ENCODE measurements at places on chromosomes 13 and 19.

GRCh38 chr19:14502334-14503092 is 6.6 kb upstream of the GIPC1 start:
- no peak for DNase-seq

- no peak for DNase-seq
Measured at GRCh38 chr19:48819366-48819816, 8.6 kb upstream of the BCAT2 start.

DNA sequence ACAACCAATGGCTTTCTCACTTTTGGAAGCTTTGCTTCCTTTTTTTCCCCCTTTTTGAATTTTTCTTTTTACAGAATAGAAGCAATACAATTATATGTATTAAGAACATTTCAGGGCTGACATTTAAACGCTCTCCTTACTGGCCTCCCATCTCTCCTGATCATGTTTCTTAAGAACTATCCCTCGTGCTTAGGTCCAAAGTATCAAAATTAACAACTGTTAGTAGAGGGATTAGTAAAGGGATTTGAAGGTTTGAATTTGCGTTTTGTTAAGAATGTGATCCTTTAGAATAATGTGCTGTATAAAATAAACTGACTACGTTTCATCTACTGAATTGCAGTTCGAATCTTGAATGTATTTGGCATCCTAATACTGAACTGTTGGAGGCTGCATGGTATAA is 424.8 kb downstream of the DIAPH3 start:
- DNase-seq = no peak

DNA sequence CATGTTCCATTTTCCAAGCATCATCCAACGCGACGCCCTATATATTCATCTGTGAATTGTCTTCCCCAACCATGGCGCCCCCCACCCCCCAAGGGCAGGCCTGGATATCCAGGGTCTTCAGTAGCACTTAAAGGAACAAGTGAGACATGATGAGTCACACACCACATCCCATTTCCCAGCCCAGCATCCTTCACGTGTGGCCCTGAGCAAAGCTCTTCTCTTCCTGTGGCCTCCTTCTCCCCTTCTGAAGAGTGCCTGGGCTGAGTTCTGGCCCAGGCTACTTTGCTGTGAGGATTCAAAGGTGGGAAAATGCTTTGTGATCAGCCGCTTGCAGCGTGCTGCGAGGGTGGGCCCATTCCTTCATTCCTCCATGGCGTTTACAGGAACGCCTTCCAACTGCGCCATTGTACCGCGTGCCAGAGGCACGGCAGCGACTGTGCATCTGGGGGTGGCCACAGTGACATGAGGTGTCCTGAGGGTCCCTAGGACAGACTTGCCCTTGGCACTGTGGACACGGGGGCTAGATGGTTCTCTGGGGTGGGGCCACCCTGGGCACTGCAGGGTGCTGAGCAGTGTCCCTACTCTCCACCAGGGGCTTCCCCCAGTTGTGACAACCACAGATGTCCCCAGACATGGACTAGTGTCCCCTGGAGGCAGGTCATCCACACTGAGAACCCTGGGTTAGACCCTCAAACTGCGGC is 11.7 kb downstream of the PLIN4 start:
- DNase-seq = peak; percentile 49

GRCh38 chr19:17860331-17860992 is 752 bp downstream of the RPL18A start:
- no peak for DNase-seq

- no peak for DNase-seq
Measured at GRCh38 chr13:94704377-94705080, 7.8 kb downstream of the SOX21 start.

DNA sequence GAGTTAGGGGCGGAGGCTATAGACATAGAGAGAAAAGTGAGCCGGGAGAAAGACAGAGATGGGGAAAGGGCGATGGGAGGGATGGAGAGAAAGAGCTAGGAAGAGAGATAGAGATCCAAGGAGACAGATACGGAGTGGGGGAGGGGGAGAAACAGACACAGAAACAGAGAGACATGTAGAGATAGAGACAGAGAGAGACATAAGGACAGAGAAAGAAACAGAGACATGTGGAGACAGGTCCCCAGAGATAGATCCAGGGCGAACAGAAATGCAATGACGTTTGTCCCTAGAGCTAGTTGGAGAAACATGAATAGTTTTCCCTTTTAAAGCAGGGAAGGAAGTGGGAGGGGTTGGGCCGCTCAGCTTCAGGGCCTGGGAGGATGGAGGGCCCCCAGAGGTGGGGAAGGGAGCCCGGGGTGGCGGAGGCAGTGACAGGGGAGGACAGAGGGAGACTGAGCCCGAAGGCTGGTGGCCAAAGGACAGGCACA is 4.6 kb downstream of the PPP1R14A start:
- no peak for DNase-seq

- DNase-seq = no peak
Measured at GRCh38 chr13:19184176-19184575, 2.6 kb upstream of the TUBA3C start.

- no peak for DNase-seq
Measured at GRCh38 chr13:49516467-49516866, 20.7 kb downstream of the PHF11 start.

DNA sequence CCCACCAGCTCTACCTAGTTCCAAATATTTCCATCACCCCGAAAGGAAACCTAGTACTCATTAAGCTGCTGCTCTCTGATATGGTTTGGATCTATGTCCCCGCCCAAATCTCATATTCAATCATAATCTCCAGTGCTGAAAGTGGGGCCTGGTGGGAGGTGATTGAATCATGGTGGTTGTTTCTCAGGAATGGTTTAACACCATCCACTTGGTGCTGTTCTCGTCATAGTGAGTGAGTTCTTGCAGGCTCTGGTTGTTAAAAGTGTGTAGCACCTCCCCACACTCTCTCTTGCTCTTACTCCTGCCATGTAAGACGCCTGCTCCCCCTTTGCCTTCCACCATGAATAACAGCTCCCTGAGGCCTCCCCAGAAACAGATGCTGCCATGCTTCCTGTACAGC is 43.4 kb upstream of the MED4 start:
- no peak for DNase-seq

GRCh38 chr13:52459668-52460067 is 4.4 kb downstream of the CKAP2 start:
- peak; percentile 36 for DNase-seq

DNA sequence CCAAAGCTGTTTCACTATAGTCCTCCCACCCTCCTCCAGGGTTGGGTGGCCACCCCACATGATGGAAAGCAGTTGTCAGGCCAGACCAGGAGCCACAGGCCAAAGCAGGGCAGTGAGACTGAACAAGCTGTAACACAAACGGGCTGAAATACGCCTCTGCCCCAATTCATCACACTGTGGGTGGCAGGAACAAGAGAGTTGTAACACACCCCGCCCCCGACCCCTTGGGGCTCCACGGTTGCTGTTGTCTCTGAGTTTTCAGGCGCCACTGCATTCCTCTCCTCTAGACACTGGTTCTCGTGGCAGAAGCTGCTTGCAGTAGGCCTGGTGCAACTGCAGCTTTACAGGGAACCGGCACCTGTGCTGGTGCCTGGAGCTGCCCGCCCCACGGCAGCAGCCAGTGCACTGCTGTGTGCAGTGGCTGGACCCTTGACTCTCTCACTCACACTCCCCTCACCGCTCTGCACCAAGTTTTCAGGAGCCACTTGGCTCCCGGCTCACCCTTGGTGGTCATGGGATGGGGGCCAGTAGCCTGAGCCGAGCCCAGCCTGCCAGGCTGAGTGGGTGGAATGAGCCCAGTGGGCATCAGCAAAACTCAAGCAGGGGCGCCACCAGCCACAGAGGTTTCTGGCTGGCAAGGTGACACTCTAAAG is 1314.5 kb upstream of the MIR17HG start:
- DNase-seq = no peak

DNA sequence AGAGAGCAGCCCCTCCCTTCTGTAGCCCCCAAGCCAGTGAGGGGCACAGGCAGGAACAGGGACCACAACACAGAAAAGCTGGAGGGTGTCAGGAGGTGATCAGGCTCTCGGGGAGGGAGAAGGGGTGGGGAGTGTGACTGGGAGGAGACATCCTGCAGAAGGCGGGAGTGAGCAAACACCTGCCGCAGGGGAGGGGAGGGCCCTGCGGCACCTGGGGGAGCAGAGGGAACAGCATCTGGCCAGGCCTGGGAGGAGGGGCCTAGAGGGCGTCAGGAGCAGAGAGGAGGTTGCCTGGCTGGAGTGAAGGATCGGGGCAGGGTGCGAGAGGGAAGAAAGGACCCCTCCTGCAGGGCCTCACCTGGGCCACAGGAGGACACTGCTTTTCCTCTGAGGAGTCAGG is 4.2 kb downstream of the KLK3 start:
- no peak for DNase-seq

DNA sequence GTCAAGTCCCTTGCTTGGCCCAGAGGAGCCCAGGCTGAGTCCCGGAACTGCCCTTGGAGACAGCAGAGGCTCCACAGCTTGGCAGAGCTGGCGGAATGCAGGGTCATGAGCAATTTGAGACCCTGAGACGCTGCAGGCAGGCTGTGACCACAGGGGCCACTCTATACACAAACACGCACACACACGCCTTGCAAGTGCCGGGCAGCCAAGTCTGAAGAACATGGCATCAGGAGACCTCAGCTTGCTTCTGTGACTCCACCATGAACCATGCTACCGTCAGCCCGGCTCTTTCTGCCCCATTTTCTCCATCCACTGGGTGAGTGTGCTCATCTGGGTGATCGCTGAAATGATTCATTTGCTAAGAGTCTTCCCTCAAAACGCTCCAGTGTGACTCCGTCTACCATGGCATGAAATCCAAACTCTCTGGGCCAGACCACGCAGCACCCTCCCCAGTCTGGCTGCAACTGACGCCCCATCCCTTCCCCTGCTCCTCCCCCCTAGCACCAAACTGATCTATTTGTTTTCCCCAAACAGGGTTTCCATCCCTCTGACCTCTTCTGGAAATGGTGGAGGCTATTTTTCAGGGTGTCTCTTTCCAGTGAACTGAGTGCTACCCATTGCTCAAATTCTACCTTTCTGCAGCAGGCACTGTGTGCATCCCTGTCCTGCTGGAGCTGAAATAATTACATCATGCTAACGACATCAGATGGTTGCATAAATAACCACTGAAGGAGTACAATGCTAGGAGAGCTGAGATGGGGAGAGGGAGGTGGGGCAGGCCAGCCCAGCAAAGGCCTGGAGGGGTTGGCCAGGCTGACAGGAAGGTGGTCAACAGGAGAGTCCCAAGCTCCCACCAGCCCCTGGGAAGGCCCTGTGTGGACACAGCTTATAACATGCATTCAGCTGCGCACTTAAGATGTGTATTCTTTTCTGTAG is 3.1 kb downstream of the CARS2 start:
- DNase-seq = no peak

DNA sequence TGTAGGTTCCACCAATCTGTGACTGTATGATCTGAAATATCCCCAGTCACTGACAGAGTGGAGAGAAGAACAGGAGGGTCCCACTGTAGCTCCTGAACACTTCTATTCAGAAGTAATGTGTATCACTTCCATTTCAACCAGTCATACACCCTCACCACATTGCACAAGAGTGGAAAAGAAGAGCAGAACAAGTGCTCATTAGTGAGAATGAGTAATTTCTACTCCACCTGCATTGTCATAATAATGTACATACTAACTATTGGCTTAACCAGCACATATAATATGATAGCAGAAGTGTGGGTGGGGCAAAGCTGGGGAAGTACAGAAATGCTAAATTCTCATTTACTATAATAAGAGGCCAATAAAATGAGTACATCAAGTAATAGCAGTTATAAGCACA is 342.7 kb downstream of the LMO7 start:
- DNase-seq = no peak

DNA sequence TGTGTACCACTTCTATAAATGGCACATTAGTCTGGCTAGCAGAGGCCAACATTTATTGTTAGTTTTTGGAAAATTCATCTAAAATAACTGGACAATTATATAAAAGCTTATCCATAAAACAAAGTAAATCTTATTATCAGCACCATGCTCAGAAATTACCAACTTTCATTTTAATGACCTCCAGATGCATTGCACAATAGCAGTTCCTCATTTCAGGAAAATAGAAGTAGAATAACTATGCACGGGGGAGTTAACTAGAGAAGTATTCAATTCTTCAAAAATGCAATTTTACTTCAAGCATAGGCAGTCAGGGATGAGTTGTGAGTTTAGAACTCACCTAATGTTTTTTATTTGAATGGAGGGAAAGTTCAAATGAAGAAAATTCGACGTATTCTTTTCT is 1023.5 kb downstream of the PCDH17 start:
- no peak for DNase-seq

DNA sequence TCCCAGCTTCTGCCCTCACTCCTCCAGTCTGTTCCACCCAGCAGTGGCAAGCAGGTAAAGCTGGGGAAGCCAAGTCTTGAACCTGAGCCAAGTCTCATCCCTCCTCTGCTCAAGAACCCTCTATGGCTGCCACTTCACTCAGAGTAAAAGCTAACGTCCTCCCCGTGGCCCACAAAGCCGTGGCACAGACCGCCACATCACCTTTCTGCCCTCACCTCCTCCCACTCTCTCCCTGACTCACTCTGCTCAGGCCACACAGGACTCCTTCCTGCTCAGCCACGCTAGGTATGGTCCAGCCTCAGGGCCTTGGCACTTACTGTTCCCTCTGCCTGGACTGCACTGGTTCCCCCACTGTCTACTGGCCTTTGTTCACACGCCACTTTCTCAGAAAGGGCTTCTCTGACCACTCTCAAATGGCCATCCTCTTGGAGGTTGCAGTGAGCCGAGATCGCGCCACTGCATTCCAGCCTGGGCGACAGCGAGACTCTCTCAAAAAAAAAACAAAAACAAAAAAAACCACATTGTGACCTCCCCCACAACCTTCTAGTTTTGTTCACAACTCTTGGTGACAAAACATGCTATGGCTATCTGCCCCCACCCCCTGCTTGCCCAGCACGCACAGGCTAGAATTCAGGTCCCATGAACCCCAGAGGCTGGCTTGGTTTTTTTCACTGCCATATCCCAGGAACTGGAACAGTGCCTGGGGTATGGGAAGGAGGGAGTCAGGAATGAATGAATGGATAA is 15.8 kb downstream of the NDUFB7 start:
- DNase-seq = no peak

- DNase-seq = no peak
Measured at GRCh38 chr19:37943480-37943879, 36.5 kb downstream of the SIPA1L3 start.

DNA sequence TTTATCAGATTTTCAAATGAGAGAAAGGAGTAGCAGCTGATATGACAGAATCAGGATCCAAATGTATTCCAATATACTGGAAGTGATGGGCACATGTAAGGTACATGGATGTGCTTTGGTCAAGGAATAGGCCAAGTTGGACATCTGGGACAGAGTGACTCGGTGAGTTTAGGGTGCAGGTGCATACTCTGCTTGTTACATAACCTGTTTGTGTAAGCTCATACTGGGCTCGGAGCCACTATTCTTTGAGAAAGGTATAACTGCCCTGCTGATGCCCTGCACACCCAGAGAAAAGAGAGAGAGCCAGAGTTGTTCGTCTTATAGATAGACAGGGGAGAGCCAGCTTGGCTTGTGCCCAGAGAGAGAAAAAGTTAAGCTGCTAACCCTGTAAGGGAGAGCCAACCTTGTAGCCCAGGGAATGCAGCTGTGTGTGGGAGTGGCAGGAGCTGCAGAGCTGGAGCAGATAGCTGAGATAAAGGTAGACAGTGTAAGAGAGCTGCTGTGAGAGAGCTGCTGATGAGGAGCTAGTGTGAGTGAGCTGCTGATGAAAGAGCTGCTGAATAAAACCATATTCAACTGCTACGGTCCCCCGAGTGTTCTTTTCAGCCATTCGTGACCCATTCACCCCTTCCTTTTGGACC is 40.7 kb upstream of the N4BP2L1 start:
- no peak for DNase-seq

- DNase-seq = no peak
Measured at GRCh38 chr13:44386913-44387556, 13.4 kb downstream of the SERP2 start.

GRCh38 chr13:31986676-31987470 is 44.7 kb upstream of the FRY start:
- DNase-seq = no peak
